ENCODE measurements at places on chromosomes 13 and 19.

GRCh38 chr13:39780711-39781110 lies 125.2 kb downstream of the COG6 start:
- no peak for DNase-seq

GRCh38 chr13:98415326-98416070 lies 161.4 kb downstream of the STK24 start:
- no peak for DNase-seq

GRCh38 chr19:49591731-49592485 lies 926 bp downstream of the PRR12 start:
- DNase-seq: peak; percentile 19

GRCh38 chr13:59103004-59103768 lies 1060.5 kb downstream of the DIAPH3 start:
- no peak for DNase-seq

- DNase-seq: no peak
These were observed 2.3 kb downstream of the TULP2 start for GRCh38 chr19:48896191-48896720.

- no peak for DNase-seq
These were observed 157.5 kb downstream of the DNAJC15 start for GRCh38 chr13:43180837-43181236.

GRCh38 chr13:55359067-55359466 lies 1781.7 kb upstream of the PRR20A start:
- DNase-seq: no peak

DNA sequence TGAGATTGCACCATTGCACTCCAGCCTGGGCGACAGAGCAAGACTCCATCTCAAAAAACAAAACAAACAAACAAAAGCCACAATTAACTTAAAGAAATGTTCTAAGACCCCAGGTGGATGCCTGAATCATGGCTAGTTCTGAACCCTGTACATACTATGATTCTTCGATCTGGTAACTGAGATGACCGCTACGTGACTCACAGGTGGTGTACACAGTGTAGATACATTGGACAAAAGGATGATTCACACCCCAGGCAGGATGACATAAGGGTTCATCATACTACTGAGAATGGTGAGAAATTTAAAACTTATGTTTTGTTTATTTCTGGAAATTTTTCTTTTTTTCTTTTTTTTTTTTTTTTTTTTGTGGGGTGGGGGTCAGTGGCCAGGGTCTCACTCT lies 6.5 kb downstream of the ZNF426 start:
- peak; percentile 7 for DNase-seq

All from stimulated activated CD8-positive, alpha-beta memory T cell treated with anti-CD3 and anti-CD28 coated beads, Interleukin-2, amount 100 ng/mL, for 48 hours (primary cell).